ENCODE measurements at places on chromosomes 4 and X.

DNA sequence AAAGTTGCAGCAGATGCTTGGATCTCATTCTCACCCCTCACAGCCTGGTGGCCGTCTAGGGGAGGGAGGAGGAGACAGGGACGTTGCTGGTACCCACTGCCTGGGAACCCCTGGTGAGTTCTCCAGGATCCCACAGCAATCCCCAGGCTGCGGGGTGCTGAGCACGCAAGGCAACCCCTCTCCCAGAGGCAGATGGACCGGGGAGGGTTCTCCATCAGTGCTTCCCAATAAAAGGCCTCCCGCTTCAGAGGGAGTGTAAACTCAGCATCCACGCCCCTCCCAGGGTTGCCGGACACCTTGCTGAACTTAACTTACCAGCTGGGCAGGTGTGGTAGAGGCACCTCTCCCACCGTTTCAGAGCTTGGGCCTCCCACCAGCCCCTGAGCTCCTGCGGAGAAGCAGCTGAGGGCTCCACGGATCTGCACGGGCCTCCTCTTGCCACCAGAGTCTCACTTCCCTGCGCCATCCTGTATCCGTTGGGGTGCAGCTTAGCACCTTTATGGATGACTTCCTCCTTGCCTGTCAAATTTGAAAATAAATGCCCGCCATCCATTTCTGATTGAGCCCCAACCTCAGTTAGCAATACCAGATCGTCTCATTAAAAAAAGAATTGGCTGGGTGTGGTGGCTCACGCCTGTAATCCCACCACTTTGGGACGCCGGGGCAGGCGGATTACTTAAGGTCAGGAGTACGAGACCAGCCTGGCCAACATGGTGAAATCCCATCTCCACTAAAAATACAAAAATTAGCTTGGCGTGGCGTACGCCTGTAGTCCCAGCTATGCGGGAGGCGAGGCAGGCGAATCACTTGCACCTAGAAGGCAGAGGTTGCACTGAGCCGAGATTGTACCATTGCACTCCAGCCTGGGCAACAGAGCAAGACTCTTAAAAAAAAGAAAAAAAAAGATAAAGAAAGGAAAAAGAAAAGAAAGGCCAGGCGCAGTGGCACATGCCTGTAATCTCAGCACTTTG lies 14.8 kb upstream of the TBC1D14 start:
- DNase-seq, result no peak

DNA sequence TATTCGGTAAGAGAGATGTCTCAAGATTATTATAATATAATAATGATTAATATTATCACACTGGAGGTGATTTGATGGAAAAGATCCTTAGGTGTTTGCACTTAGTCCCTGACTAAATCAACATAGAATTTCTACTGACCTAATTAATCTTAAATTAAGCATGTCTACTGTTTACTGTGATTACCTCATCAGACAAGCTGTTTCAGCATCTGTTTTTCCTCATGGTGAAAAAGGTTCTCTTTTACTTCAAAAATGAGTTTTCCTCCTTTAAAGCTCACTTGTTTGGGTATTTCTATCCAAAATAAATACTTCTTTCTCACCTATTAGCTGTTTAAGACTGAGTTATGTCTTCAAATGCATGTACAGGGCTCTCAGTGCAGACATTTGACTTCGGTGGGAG lies 407.8 kb downstream of the NKX6-1 start:
- no peak for DNase-seq

GRCh38 chrX:134023851-134024281 lies 38.5 kb upstream of the GPC3 start:
- no peak for DNase-seq

DNA sequence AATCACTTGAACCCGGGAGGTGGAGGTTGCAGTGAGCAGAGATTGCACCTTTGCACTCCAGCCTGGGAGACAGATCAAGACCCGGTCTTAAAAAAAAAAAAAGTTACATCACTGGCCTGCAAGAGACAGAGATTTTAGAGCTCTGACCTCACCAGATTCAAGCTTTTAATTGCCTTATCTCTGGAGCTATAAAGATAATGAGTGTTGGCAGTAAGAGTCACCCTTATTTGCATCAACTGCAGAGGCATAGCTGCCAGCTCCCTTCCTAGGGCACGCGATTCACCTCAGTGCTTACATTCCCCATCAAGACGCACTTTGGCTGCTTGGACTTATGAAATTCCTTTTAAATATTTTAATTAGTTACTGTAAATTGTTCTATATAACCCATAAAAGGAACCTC lies 12.5 kb upstream of the SPATA4 start:
- no peak for DNase-seq

GRCh38 chr4:99878604-99879003 lies 15.6 kb downstream of the LAMTOR3 start:
- DNase-seq, result no peak

DNA sequence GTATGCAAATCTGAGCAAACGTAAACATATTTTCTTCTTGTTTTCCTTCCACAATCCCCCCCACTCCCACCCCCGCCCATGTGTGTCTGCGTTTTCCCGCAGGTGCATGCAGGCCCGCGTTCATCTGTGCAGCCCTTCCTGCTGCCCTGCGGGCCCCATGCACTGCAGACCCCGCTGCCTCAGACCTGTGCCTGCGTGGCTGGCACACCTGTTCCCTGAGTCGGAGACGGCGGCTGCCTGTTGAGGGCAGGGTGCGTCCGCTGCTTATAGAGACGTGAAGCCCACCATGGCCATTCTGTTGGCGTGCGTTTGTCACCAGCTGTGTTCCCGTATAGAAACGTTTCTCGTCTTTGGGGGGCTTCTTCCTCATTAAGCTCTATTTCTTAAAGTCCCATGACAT lies 51.5 kb downstream of the PCGF3 start:
- DNase-seq, result no peak

GRCh38 chrX:64188901-64189300 lies 16.6 kb downstream of the AMER1 start:
- no peak for DNase-seq

All from stimulated activated CD4-positive, alpha-beta T cell treated with anti-CD3 and anti-CD28 coated beads, Interleukin-12 subunit alpha, Interleukin-12 subunit beta, amount 100 ng/mL, for 4 hours (primary cell).